AG10803 (cell line): ENCODE measurements at places on chromosomes 16 and 17.

DNA sequence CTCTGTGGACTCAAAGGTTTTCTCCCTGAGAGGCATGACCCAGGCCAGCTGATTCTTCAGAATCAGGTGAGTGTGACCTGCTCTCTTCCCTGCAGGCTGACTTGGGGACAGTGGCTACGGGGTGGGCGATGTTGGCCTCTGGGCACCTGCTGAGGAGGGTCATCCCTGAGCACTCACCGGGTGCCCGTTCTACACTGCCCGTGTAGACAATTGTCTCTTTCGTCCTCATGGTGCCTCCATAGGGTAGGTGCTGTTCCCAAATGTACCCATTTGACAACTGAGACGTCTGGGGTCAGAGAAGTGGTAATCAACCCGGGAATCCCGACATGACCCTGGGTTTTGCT lies 74.8 kb downstream of the GOSR1 start:
- no peak for DNase-seq

- DNase-seq: no peak
These were observed 579 bp upstream of the CYBA start for GRCh38 chr16:88651276-88651988.

DNA sequence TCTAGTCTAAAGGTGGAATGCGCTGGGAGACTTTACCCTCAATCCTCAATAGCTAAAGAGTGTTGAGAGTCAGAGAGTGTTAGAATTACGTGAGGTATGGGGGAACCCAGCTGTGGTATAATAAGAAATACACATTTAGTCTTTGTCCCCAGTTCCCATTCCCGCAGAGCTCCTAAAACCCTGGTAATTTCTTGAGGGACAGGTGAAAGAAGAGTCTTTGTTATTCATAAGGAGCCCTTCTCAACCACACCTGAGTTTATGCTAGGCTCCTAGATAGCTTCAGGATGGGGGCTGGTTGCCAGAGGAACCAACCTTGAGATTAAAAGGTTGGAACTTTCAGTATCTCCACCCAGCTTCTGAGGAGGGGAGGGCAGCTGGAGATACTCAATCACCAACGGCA lies 5.8 kb downstream of the ZNF18 start:
- no peak for DNase-seq

DNA sequence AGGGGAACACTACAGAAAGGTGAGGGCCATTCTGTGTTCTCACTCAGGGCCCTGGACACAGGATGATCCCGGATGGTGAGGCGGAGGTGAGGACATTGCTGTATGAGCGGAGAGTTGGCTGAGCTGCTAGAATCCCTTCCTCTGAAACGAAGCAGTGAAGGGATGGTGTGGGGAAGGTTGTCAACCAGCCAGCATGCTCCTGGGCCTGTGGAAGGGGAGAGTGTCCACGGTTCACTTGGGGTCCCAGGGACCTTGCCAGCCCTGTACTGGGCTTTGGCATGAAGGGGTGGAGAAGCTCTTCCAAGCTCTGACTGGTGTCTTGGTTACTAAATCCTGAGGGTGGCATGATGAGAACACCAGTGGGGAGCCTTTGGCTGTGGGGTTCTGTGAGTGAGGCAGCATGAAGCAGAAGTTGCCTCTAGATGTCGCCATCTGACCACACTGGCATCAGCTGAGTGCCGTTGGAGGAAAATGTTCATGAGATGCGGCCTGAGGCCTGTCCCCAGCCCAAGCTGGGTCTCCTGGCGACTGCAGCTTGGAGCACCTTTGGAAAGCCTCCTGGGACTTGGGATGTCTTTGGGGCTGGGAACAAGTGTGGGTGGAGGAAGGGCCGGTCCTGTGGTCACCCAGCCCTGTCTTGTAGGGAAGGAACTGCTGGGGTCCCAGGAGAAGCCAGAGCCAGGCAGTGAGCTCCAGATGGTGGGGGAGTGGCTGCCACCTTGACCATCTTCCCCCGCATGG lies 14.8 kb downstream of the PDP2 start:
- peak; percentile 71 for DNase-seq

DNA sequence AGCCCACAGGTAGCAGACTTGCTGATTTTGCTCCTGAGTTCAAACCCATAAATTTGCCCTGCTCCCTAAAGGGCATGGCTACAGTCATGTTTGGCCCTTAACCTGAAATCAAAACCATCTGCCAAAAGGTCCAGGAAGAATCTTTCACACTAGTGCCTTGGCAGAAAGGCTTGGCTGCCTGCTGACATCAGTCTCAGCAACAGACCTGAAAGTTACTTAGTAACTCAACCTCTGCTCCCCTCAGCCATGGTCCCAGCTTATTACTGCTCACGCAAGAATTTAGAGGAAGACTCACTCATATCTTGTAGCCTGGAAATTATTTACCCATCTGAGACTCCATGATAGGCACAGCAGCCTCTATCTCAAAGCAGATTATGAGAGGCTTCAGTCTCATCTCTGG lies 98.0 kb upstream of the KIF2B start:
- DNase-seq: peak; percentile 14

DNA sequence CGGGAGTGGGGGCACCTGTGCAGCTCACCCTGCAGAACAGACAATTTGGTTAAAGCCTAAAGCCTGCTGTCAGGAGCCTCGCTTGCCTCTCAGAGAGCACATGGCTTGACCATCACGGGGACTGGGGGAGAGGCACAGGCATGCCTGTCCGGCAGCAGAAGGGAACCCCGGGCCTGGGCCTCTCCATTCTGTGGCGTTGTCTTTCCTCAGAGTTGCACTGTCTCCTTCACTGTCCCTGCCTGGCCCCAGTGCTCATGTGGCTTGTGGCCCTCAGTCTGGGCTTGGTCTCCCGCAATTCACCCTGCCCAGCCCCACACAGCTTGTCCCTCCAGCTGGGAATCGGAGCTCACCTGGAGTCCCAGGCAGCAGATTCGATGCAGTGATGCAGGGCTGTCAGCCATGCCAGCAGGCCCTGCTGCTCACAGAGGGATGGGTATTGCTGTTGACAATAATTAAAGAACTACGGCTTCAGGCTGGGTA lies 189.9 kb downstream of the SEC14L1 start:
- no peak for DNase-seq

DNA sequence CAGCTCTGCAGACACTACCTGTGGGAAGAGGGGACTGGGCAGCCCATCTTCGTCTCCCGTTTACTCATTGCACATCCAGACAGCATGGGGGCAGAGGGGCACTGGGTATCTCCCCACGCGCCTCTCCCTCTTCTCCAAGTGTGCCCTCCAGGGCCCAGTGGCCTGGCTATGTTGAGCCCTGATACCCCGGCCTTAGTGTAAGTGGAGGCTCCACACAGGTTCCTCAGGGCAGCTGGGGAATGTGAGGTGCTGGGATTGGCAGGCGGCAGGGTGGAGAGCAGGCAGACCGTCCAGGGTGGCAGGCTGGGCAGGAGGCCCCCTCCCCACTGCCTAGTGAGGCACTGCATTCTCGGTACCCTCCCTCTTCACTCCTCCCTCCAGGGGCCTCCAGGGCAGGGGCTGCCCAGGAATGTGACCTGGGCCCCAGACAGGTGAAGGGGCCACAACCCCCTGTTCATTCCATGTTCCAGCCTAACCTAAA lies 13.2 kb upstream of the NAGLU start:
- DNase-seq: no peak

GRCh38 chr16:80836846-80837245 lies 32.4 kb upstream of the CDYL2 start:
- DNase-seq: no peak

GRCh38 chr17:45426561-45426960 lies 6.1 kb downstream of the ARHGAP27 start:
- DNase-seq: no peak

DNA sequence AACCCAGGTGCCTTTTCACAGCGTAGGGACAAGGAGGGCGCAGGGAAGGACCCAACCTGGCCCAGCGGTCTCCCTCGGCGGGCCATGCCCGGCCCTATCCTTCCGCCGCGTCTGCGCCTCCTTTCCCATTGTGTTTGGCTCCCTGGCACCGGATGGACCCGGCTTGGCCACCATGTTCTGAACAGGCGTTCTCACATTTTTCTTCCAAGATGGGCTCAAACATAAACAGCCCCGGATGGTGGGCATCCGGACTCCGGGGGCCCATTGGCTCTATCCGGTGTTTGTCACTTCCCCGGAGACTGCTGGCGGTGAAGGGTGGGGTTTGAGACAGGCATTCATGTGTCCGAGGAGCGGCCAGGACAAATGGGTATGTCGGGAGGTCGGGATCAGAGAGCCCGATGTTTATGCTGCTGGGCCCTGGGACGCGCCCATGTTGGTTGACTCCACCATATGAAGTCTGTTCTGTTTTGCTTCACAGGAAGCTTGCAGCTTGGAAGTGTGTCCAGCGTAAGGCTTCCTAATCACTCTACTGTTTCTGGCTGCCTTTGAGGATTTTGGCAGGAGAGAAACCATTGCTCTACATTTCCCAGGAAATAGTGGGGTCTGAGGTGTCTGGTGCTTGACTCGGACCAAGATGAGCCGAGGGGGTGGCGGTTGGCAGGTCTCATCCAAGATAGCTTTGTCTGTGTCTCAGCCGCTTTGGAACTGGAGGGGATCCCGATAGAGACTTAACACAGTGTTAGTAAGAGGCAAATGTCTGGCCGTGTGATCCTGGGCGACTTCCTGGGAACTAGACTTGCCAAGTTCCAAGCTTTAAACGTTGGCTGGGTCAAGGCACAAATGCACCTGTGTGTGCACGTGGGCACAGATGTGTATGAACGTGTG lies 188.3 kb downstream of the IRF8 start:
- DNase-seq: no peak

DNA sequence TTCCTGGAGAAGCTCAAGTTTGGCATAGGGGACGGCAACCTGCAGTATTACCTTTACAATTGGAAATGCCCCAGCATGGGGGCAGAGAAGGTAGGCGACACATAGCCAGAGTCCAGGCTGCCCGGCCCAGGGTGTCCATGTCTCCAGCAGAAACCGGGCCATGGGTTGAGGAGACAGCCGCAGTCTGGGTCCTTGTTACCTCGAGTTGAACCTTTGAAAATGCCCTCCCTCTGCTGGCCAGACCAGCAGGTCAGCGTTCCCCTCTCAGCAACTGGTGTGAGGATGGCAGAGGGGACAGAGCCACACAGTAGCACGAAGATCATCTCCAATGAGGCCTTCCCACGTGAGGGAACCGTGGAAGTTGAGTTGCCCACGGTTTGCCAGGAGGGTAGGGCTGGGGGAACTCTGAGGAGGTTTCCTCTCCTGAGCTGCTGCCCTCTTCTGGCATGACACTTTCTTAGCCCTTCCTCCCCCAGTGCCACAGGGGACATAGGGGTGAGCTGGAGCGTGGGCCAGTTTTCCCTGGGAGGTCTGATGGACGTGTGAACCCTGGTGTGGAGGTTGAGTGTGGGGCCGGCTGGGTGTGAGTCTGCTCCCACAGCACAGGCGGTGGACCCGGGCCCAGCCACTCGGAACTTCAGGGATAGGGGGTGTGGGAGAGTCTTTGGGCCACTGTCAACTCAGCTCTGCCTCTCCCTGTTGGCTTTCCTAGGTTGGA lies 27.2 kb downstream of the PLCD3 start:
- DNase-seq: no peak

DNA sequence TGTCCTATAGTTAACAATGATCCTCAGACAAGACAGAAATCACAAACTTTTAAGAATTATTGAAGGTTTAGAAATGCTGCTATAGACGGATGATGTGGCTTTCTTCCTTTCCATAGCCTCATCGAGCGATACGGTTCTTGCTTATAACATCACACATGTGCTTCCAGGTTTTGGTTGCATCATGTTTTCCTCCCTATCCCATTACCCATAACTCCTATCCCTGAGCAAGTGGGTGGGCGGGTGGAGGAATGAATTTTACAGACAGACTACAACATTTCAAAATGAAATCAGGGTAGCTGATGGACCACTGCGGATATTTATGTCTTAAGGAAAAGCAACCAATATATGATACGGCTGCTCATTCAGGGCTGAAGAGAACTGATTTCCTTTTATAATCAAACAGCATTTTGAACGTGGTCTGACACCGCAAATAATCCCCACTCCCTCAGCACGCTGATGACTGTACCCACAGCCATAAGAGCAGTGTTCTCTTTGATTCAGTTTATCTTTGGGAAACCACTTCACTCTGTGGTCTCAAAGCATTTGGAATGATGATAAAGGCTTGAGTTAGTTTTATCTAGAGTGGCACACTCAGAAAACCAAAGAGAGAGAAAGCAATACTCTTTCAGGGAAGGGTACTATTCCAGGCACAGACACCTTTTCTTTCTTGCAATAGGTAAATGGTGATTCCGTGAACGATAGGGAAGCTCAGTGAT lies 4.6 kb upstream of the AKTIP start:
- no peak for DNase-seq

- DNase-seq: no peak
These were observed 45.8 kb upstream of the NOS2 start for GRCh38 chr17:27846042-27846655.

- no peak for DNase-seq
These were observed 143.4 kb upstream of the CDC42EP4 start for GRCh38 chr17:73455050-73455687.
